ENCODE measurements at places on chromosomes 1 and 21.

GRCh38 chr1:91015358-91015780 is 6.5 kb downstream of the ZNF644 start:
- no peak for DNase-seq

DNA sequence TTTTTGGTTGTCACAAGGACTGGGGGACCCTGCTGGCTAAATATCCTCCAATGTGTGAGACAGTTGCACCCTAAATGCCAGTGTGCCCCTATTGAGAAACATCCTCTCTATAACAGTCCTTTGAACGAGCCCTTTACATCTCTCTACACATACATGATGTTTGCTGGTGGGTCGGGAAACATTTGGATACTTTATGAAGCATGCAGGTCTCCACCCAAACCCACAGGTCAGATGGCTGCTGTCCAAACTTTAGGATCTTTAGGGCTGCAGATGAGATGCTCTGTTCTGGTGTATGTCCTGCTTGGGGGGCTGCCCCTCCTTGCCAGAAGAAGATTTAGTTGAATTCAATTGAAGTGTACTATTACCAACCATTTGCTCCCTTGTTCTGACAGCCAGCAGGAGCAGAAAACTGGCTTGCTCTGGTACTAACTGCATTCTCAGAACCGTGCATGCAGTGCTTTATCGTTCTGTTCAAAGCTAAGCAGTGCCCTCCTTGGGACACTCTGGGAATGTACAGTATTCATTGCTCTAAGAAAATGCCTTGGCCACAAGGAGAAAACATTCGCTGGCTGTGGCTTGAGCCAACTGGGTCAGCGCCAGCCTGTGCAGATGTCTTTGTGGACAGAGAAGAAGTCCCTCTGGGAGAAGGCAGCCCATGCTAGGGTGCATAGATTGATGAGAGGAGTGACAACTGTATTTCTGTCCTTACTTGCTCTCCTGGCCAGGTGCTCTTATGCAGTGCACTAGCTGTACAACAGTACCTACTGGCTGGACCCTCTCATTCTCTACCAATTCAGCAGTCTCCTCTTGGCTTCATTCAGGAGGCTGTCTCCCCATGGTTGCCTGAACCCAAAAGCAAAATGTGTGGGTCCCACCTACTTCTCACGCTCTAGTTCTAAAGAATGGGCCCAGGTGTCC is 61.4 kb upstream of the DIRAS3 start:
- no peak for DNase-seq

- no peak for DNase-seq
These were observed 156.7 kb downstream of the NR5A2 start for GRCh38 chr1:200184196-200184595.

DNA sequence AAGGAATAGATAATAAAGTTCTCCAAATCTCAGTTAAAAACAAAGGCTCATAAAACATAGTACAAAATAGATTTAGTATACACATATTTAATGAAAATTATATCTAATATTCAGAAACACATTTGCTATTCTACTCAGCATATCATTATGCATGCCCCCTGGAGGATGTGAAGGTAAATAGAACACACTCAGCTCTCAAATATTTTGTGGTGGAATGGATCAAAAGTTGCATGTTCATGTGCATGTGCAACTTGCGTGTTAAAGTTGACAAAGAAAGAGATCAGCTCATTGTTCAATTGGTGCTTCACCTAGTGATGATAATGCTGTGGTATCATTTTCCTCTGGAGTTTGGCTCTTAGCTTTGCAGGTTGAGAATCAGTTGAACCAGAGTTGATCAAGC is 4.9 kb upstream of the ZNF644 start:
- no peak for DNase-seq

DNA sequence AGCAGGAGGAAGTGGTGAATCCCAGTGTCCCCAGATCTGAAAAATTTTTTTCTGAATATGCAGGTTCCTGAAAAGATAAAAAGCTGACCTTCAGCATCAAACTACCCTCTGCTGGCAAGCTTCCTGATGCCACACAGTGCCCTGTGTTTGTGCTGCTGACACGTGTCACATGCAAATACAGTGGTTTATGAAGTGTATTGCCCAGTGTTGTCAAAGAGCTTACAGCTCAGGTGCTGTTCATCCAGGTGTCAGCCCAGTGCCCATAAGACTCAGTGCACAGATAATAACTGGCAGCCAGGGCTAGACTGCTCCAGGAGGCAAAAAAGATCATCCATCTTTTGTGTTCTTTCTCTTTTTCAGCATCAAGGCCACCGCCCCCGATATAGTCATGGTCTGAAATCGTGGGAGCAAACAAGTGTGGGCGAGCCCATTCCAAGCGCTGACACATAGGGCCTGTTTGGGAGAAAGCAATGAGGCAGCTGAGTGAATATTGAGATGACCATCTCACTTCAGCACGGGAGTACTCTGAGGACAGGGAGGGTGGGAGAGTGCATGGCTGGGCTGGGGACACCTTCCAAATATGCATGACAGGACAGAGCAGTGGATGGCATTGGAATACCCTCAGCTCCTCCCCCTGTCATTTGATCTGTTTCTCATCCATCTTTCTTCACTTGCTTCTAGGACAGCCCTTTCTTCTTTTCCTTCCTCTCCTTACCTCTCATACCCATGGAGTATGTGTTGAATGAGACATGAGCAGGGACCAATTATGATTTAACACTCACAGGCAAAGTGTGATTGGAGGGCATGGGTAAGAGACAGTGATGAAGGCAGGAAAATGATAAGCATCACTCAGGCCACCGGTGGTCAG is 6.4 kb upstream of the KCNK1 start:
- DNase-seq: no peak

- DNase-seq: peak; percentile 51
These were observed 6.3 kb downstream of the TMEM234 start for GRCh38 chr1:32215629-32216480.

GRCh38 chr1:116330846-116331245 is 42.2 kb upstream of the ATP1A1 start:
- no peak for DNase-seq

DNA sequence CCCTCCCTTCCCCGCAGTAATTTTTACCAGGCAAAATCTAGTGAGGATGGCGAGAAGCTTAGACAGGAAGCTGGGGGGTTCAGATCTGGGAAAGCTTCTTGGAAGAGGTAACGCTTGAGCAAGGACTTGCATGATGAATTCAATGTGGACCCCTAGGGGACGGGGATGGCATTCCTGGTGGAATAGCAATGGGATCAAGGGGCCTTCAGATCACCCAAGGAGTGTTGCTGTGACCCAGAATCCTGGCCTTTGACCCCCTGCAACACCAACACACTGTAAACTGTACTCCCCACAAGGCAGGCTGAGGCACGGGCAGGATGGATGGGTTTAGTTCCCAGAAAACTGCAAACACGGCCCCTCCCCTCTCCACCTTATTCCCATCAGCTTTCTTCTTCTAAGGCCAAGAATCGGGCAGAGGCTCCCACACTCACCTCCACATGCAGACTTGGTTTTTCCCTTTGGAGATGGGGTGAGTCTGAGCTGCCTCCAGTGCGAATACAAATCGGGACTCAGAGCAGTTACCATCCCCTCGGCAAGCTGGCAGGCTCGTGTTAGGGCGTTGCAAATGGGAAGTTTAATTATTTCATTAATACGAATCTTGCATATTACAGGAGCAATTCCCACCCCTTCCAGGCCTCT is 20.1 kb downstream of the DISP3 start:
- DNase-seq: no peak

DNA sequence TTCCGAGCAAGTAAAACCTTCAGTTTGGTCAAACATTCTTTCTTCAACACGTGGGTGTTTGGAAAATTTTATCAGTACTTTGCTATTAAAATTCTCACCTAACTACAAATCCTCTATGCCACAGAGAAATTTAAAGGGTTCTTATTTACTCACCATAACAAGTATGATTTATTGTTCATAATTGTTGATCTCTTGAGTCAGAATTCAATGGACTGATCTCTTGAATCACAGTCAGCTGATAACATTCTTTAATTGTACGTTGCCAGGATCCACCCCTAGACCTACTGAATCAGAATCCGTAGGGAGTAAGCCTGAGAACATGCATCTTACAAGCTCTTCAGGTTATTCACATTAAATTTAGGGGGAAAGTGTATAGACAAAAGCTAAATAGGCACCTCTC is 51.2 kb downstream of the DIPK1A start:
- DNase-seq: no peak

DNA sequence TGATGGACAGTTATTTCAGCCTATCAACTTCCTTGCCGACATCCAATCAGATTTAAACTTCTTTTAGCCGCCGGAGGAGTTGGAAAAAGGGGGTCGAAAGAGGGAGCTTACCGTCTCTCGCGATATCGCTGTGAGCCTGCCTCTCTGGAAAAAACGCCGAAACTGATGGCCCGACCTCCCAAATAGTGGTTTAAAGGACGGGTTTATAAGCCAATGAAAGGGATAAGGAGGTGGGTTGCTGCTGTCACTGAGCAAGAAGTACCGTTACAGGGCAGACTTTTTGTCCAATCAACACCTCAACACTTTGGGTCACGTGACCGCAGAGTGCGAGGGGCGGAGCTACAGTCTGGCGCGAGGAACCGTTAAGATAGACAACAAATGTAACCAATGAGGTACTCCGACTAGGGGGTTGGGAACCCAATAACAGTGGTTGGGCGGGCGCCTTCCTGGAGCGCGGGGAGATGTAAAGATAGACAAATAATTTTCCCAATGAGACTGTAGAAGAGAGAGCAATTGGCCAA is at the start of gene RBM15:
Gene RBM15 (plus strand): TSS at position 492 of the 521 bp plus-strand sequence. CDS start 29 bp downstream, at position 521.
- peak; percentile 91 for DNase-seq

GRCh38 chr1:206634365-206635079 is 814 bp upstream of the DYRK3 start:
- peak; percentile 80 for DNase-seq

- DNase-seq: no peak
These were observed 216.7 kb downstream of the TRABD2B start for GRCh38 chr1:47780469-47780995.

Measured in activated CD4-positive, CD25-positive, alpha-beta regulatory T cell treated with anti-CD3 and anti-CD28 coated beads, Interleukin-2, amount 50 U/mL, for 72 hours (primary cell).